ENCODE measurements at places on chromosomes 6 and 20.

- DNase-seq = no peak
Measured at GRCh38 chr6:128138694-128139093, 237.8 kb upstream of the THEMIS start.

GRCh38 chr20:38196592-38196991 is 31.5 kb upstream of the TGM2 start:
- DNase-seq = no peak

DNA sequence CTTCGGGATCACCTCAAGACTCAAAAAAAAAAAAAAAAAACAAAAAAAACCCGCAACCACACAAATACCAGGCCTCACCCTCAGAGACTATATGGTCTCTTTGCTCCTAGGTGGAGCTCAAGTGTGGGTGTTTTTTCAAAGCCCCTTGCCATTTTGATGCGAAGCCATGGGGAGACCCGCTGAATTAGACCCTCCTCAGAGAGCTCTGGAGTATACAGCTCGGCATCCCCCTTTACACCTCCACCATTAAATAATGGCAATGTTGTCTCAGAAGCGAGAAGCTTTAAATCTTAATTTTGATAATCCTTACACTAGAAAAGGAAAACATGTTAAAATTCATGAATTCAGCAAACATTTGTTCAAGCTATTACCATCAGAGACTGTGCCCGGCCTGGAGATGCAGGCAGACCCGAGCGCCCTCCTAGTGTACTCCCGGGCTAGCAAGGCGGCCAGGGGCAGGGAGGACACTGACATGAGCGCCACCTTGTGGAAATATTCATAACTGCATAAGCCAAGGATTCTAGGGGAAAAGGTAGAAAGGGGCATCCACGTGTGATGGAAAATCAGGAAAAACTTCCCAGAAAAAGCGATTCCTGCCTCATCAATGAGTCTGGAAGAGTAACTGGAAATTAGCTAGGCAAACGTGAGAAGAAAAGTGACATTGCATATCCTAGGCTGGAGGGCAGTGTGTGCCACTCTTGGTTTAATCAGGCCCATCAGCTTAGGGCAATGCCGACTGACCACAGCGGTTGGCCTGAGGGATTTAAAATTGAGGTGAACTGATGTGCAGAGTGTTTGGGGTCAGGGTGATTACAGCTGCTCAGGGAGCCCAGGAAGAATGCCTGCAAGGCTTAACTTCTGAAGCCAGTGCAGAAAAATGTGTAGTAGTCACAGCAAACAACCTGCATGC is 72.5 kb downstream of the B3GAT2 start:
- peak; percentile 83 for DNase-seq

DNA sequence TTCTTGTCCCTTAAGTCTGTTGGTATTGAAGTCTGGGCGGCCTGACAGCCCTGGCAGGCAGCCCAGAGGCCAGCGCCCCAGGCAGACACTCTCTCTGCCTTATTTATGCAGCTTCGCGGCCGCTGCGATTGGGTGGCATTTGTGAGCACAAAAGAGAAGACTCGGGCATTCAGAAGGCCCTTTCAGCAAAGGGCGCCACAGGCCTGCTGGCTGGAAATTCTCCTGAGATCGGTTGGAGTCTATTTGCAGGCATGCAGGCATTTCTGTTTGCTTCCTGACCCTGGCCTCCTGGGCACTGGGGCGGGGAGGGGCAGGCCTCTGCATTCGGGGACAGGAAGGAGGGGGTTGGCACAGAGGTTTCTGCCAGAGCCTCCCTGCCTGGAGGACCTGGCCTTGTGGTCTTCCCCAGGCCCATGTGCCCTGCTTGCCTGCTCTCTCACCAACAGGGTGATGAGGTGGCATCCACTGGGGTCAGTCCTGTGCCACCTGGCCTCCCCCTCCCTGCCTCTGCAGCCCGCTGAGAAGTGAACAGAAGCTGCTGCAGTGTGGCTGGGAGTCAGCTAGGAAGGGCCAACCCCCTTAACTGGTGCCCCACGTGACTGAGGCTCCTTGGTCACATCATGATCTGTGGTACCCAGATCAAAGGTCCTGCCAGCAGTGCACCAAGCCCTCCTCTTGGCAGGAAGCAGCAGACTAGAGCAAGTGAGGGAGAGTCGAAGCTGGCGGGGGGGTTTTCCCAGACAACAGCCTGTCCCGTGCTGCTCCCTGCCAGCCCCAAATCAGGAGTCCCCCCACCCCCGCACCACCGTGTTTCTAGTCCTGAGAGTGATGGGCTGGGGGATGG is 16.6 kb upstream of the CCDC167 start:
- no peak for DNase-seq

DNA sequence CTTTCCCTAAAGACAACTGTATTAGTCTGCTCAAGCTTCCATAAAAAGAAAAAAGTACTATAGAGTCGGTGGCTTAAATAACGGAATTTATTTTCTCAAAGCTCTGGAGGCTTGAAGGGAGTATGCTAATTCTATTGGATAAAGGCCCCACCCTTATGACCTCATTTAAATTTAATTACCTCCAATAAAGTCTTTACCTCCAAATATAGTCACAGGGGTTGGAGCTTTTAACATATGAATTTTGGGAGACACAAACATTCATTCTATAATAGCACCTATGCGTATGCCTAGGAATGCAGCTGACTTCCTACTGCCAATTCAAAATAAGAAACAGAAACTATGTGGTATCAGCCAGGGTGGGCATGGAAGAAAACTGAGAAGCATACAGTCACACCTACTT is 25.4 kb downstream of the KIAA0319 start:
- DNase-seq = no peak

GRCh38 chr6:43851204-43851865 is 81.3 kb downstream of the VEGFA start:
- no peak for DNase-seq

GRCh38 chr20:20446425-20447015 is 78.6 kb downstream of the INSM1 start:
- DNase-seq = no peak

DNA sequence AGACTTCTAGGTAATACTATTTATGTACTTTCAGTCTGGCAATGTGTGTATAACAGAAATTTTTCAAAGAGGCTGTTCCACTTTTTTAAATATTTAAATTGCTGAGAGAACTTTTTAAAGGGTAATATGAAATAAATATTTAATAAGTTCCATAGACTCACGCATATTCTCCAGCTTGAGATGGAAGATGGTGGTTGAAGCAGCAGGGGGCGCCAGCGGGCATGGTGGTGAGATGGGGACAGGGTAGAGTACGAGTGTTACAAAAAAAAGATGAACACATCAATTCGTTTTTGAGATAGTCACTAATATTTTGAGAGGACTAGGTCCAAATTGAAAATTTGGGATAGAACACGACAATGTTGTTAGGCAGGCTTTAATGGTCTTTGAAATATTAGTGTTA is 68.4 kb downstream of the RSPO3 start:
- DNase-seq = peak; percentile 28

- DNase-seq = no peak
Measured at GRCh38 chr6:9927275-9927674, 487.6 kb downstream of the TFAP2A start.

GRCh38 chr6:134416418-134417154 is 98.7 kb upstream of the SGK1 start:
- no peak for DNase-seq

DNA sequence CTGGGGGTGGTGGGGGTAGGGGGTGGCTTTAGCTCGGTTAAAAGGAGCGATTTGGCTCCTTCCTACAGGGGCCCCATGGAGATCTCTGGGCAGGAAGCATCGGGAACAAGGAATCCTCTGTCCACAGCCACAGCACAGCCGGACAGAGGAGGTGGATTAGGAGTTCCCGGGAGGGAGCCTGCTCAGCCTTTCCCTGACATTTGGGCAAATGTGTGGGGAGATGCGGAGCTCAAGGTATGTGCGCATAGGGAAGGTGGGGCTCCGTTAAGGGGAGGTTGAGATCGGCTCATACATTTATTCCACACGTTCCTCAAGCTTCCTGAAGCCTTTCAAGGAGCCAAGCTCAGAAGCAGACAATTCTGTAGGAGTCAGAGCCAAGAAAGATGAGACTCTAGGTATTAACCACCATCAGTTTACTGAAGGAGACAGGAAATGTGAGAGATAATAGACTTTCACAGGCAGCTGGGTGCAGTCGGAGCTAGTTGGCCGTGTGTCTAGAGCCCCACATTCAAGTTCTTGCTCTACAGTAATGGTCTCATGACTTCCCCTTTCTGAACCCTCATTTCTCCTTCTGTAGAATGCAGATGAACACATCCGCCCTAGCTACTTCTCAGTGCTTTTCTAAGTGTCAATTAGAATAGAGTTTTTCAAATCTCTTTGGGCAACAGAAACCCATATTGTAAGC is 40.8 kb upstream of the EPB41L1 start:
- DNase-seq = no peak

GRCh38 chr6:42923666-42924065 is 5.6 kb upstream of the CNPY3 start:
- DNase-seq = no peak

DNA sequence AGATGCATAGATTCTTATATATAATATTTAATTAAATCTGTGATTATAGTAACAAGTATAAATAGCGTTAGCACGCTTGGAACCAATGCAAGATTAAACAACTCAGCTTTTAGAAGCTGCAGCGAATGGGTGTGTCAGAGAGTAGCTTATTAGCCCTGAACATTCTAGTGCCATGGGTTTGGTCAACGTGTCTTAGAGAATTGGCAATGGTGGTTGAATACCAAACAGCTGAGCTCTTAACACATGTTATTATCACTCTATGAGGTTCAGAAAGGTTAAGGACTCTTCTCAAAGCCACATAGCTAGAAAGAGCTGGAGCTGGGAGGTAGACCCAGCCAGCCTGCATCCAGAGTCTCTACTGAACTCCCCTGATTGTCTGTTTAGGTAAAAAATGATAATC is 284.2 kb upstream of the CHD6 start:
- DNase-seq = no peak

DNA sequence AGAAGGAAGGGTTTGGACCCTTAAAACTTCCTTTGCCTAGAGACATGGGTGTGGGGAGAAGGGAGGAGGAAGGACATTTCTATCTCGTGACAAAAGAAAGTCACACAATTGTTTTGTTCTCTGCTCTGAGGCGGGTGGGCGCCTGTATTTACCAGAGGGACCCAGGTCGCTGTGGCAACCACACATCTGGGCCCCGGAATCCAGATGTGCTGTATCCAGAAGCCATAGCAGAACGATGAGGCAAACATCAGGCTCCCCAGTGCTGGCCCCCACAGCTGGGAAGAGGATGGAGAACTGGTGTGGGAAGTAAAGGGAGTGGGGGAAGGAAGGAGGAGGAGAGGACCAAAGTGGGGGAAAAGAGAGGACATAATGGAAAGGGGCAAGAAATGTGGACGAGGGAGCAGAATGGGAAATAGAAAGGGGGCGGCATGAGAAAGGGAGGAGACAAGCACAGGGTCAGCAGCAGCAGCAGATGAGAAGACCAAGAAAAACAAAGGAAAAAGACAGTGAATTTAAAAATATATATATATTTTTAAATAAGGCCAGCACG is 3.4 kb upstream of the TNXB start:
- DNase-seq = no peak

DNA sequence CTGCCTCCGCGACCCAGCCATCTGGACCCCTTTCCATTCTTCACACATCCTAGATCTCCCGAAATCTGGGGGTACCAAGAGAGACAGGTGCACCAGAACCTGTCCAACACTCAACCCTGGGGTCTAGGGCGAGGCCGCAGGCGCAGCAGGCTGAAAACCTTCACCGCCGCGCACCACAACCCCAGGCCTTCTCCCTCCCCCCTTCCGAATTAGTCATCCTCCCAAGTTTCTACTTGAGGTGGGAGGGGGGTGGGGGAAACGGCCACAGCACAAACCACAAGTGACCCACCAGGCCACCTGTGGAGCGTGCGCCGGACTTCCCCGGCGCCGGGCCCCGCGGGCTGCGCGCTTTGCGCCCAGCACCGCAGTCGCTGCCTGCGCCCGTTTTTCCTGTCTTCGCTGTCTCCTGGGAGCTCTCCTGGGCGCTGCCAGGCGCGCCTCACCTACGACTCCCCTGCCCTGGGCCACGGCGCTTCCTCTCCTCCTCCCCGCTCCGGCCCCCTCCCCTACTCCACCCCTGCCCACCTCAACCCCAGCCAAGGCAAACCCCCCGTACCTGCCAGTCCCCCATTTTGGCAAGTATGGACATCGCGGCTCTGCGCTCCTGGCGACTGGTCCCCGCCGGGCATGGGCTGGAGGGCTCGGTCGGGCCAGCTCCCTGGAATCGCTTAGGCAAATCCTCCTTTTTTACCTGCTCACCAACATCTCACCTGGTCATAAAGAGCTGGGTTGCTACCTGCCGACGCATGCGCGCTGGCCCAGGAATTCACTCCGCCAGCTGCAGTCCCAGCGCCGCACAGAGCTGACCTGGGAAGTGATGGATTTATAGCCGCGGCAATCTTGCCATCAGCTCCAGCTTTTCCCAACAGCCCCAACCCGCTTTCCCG is 4.2 kb upstream of the TFAP2A start:
- DNase-seq = no peak

GRCh38 chr20:610130-611046 is at the start of gene TCF15:
TSS of gene TCF15 (minus strand) at chr20:610309. CDS start at chr20:610237, 72 bp downstream.
- DNase-seq = peak; percentile 20

DNA sequence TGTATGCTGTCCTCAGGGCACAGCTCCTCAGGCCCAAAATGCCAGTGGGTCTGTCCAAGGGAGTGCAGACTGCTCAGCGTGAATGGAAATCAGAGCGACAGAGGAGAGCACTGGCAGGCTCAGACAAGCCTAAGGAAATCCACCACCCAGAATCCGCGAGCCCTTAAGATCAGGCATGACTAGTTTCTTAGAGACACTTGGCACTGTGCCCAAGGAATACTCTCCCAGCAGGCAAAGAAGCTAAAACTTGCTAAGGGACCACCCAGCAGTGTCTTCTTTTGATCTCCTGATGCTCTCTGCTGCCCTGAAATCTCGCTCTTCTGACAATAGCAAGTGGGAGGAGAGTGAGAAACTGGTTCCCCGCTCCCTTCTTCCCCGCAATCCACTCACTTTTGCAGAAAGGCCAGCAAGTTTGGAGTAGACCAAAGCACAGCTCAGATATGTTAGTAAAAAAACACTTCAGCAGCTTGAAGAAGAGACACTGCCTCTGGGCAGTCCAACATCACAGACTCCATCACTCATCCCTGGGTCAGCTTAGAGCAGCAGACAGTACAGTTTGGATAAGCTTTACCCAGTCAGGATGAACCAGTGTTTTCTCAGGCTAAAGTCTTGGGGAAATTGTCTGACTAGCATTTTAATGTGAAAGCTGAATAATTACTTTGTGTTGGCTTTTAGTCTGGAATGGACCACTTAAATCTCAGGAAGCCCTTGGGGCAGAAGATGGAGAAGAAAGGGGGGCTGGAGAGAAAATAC is 32.4 kb downstream of the TRAF3IP2 start:
- DNase-seq = no peak

- no peak for DNase-seq
Measured at GRCh38 chr20:39762716-39763115, 800.6 kb downstream of the DHX35 start.

GRCh38 chr6:141824350-141824749 is 308.4 kb upstream of the GJE1 start:
- DNase-seq = no peak

GRCh38 chr6:100724222-100724621 is 156.9 kb downstream of the ASCC3 start:
- DNase-seq = no peak

- DNase-seq = no peak
Measured at GRCh38 chr6:116265041-116265829, 11.4 kb upstream of the TSPYL4 start.

- DNase-seq = no peak
Measured at GRCh38 chr20:42982218-42982617, 207.5 kb downstream of the PTPRT start.

- no peak for DNase-seq
Measured at GRCh38 chr6:100304575-100304974, 160.1 kb downstream of the SIM1 start.
